ENCODE measurements at places on chromosomes 16 and 17.

- peak; percentile 61 for DNase-seq
Measured at GRCh38 chr17:60135151-60135950, 14.4 kb upstream of the CA4 start.

- DNase-seq, result no peak
Measured at GRCh38 chr17:42647778-42648177, 11.3 kb upstream of the TUBG2 start.

DNA sequence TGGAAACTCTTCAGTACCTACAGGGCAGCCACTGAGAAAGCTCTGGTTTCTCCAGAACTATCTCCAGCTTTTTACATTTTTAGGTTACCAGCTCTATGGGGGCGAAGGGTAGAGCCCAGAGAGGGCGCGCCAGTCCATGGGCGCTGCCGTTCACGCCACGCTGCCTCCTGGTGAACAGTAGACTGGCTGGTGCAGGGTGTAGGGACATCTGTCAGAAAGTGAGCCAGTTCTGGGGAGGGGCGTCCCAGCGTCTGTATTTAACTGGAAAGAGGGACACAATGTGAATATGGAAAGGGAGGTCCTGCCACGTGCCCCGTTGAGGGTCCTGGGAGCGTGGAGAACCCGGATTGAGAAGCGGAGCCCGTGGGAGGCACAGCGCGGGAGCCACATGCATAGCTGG is 16.4 kb upstream of the CLEC18A start:
- no peak for DNase-seq

- DNase-seq, result no peak
Measured at GRCh38 chr17:70080541-70081347, 5.7 kb downstream of the KCNJ16 start.

DNA sequence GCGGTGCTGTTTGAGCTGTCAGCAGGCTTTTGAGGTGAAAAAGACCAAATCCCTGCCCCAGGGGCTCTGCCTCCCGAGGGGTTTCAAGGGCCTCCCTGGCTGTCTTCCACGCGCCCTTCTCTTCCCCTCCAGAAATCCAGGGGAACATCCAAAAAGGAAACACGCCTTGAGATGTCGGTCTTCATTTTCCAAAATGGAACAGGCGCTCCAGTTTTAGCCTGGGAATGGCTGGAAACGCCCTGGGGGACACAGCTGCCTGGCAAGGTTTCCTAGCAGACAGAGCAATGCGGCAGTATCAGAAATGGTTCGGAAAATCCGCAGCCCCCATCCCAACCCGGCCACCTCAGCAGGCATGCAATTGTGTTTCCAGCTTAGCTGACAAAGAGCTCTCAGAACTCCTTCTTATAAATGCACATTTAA is 16.6 kb upstream of the LITAF start:
- DNase-seq, result no peak

- DNase-seq, result no peak
Measured at GRCh38 chr16:3754081-3754703, 36.9 kb upstream of the TRAP1 start.

- no peak for DNase-seq
Measured at GRCh38 chr17:37039269-37039668, 90.5 kb downstream of the AATF start.

DNA sequence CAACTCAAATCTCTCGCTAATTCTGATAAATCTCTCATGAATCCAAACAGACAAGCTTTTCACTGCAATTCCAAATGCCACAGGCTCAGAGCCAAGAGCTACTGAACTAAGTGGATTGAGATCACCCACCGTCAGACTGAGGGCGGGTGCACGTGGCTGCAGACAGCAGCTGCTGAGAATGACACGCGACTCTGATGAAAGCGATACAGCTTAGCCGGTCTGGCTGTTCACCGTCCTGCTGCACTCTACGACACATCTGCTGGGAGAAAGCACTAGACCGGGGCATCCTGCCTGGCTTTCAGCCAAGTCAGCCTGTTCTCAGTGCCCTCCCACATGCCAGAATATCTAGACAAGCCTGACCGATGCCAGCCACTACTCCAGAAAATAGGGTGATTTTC is 42.6 kb downstream of the KLHDC4 start:
- DNase-seq, result no peak

DNA sequence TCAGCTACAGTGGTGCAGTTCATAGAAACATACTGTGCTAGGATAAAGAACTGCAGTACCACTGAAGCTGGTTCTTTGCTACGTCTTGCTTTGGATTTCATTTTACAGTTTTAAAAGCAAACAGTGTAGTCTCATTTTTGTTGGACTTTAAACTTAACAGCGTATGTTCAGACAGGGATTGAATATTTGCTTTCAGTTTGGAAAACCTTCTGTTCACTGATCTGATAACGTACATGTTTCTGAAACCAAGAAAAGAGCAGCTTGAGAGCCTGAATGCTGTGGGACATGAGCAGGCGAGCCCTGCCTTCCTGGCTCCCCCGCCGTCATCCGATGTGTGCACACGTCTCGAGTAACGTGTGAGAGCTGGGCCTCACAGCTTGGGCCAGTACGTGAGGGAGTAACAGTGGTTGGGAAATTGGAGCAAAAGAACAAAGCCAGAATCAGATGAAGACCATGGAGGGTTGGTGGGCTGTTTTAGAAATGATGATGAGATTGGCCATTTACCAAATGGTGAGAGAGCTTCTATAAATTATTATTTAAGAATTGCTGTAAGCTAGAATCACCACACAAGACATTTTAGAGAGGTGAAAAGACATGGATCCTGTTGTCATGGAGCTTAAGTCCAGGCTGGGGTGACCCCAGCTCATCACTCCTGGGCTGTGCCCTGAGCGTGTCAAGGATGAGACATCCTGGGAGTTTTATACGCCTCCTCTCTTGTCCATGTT is 20.8 kb upstream of the CLEC18C start:
- no peak for DNase-seq

DNA sequence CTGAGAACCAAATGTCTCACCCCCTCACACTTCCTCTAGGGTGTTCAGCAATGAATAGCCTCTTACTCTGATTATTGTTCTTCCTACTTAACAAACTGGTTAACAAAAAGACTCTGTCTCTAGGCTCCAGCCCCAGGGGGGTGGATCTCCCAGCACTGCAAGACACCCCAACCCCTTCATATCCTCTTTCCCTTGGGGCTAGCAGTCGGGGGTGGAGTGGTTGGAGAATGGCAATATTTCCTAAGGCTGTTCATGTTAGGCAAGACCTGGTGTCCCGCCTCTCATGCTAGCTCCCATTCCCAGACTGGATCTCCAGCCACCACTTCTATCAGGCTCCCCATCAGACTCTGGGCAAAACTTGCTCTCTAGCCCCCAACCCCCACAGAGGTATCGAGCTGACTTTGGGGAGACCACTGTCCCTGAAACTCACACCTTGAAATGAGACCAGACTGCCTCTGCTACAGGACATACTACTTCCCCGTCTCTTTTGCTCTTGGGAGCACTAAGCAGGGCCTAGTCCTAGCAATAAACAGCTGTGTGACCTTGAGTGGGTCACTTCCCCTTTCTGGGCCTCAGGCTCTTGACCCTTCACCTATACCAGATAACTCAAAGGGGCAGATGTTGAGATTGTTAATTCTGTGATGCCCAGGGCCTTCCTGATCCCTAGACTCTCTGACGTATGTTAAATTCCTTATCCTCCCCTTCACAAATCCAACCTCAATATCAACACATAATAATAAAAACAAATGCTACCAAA is 2.4 kb downstream of the SLC25A35 start:
- DNase-seq, result no peak

DNA sequence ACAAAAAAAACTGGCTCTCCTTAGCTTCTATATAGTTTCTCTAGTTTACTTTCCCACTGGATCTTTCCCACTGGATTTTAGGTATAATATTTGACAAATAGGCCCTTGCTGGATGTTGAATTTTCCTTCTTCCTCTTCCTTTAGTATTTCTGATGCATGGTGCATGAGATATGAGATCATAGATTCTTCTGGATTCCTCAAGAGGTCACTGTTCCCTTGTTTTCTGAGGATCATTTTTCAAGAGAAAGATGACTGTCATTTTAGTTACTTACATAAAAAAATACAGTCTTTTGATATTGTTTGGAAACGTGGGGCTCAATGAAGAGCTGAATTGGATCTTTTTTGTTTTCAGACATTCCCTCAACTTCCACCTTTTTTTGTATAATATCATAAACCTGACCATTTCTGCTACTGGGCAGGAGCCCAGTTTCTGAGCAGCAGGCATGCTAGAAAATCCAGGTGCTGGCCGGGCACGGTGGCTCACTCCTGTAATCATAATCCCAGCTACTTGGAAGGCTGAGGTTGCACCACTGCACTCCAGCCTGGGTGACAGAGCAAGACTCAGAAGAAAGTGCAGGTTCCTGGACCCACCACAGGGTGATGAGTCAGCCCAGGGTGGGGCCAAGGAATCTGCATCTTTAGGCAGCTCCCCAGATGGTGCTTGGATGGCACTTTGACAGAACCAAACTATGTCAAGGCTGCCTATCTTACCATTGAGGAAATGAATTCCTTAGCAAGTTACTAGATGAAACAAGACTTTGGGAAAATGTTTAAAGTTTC is 70.3 kb downstream of the SDR42E1 start:
- no peak for DNase-seq

DNA sequence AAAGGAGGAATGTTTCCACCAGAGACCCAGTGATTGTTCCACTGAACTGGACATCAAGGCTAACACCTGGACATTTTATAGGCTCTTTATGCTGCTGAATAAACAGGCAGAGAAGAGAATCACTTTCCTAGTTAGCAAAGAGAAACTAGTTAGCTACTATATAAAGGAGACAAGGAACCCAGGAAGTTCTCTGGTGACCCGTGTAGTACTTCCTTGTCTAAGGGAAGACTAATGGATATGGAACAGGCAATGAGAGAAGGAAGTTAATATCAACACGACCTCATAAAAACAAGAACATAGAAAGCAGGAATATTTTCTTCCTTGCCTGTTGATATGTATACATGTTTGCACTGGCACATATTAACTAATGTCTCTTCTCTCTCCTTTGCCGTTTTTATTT is 30.8 kb upstream of the RPL38 start:
- DNase-seq, result no peak

- DNase-seq, result no peak
Measured at GRCh38 chr17:79832218-79833109, 6.8 kb downstream of the CBX4 start.

- no peak for DNase-seq
Measured at GRCh38 chr17:40015005-40015997, at the start of gene CSF3. CSF3 (plus strand) TSS chr17:40015440; CDS start chr17:40015475, 35 bp downstream.

- no peak for DNase-seq
Measured at GRCh38 chr17:34614698-34615097, 35.3 kb downstream of the TMEM132E start.

DNA sequence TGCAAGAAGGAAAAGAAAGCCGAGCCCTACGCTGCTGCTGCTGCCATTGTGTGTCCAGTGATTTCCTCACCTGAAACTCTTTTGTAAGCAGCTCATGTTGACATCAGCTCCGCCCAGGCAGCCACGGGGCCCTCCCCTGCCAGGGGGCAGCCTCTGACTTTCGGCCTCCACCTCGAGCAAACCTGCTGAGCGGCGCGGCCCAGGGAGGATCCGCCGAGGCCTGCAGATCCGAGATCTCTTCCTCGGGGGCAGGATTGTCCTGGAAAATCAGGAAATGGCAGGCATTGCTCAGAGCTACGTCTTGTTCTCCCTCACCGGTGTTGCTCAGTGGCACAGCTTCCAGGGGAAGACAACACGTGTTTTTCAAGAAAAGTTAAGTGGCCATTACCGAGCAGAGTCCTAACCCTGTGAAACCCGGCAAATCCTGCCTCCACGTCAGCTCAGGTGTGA is 35.6 kb upstream of the ZNF750 start:
- no peak for DNase-seq

DNA sequence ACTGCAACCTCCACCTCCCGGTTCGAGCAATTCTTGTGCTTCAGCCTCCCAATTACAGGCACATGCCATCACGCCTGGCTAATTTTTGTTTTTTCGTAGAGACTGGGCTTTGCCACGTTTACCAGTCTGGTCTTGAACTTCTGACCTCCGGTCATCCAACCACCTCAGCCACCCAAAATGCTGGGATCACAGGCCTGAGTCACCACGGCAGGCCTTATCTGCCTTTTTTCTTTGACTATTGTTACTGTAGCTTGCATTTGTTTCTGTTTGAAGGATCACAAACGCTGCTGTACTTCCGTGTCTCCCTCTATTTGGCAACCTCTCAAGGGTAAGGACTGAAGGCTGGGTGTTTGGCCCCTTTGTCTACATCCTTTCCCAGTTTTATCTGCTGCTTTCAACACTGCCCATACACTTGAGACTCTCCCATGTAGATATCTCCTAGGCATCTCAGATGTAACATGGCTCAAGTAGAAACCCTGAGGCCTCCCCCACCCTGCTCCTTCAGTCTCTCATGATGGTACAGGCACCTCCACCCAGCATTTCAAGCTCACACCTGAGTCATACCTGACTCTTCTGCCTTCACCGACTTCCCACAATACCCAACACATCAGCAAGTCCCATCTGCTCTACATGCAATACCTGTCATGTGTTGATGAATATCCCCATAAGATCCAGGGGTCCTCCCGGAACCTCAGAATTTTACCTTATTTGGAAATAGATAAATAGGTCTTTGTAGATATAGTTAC is 219.0 kb downstream of the CPPED1 start:
- no peak for DNase-seq

DNA sequence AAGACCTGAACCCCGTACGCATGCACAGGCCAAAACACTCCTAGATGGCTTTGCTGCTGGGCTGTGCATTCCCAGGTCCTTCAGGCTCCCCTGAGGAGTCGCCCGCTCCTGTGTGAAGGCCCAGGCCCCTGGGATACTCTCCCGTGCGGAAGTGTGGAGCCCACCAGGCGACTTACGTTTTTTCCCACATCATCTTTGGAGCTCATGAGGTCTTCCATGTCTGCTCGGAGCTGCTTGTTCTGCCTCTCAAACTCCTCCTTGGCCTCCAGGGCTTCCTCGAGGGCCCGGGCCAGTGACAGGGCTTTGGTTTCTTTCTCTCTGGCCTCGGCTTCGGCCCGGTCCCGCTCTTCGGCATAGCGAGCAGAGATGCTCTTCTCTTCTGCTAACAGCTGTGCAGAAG is 56.4 kb downstream of the NDEL1 start:
- DNase-seq, result no peak

GRCh38 chr16:4026854-4027253 is 89.4 kb downstream of the ADCY9 start:
- no peak for DNase-seq

- DNase-seq, result no peak
Measured at GRCh38 chr17:19363460-19364035, 1.0 kb upstream of the B9D1 start.

GRCh38 chr17:45136846-45137560 is 1.5 kb downstream of the ACBD4 start:
- no peak for DNase-seq

DNA sequence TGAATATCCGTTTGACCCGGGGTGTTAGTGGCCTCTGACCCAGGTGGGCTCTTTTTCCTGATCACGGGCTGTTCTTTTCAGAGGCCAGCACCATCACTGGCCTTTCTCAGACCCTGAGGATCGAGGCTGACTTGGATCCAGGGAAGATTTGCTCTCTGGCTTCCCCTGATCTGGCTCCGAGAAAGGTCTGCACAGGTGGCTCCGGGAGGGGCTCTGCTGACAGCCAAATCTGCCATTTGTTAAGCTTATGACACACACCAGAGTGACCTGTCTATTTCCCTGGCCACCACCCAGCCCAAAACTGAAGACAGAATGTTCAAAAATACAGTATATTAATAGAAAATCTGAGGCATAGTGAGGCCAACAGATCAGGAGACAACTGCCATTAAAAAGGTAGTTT is 221.8 kb upstream of the TNRC6C start:
- DNase-seq, result no peak

GRCh38 chr16:35795361-35796029 is 2336.1 kb downstream of the TP53TG3F start:
- DNase-seq, result no peak

GRCh38 chr17:5027916-5028315 is 7.3 kb downstream of the SLC52A1 start:
- no peak for DNase-seq
